ENCODE measurements at places on chromosomes 7 and 10. TPM values are rescaled to one million over a fixed set of nuclear protein-coding genes. Genes with fewer than 3 reads are reported as not detected.

Gene ENKUR
- total RNA-seq: 0.19 TPM

Gene PLCE1
- 0.10 TPM for total RNA-seq

Gene DNAJB6
- 101 TPM for total RNA-seq

Gene GRIFIN
- total RNA-seq: not detected

Gene FANK1
- 2.5 TPM for total RNA-seq

Gene C10orf105
- under 0.01 TPM for total RNA-seq

Gene GTF2IRD2
- 7.5 TPM for total RNA-seq

Gene FKBP6
- not detected for total RNA-seq

Gene VAX1
- total RNA-seq: not detected

Gene FERD3L
- not detected for total RNA-seq

Gene GNGT1
- total RNA-seq: not detected

Gene CDHR3
- 2.1 TPM for total RNA-seq
